NCI-H1436 treated with DMSO at 0.1 percent for 48 hours (cell line): ENCODE measurements at places on chromosomes 3 and 15.

DNA sequence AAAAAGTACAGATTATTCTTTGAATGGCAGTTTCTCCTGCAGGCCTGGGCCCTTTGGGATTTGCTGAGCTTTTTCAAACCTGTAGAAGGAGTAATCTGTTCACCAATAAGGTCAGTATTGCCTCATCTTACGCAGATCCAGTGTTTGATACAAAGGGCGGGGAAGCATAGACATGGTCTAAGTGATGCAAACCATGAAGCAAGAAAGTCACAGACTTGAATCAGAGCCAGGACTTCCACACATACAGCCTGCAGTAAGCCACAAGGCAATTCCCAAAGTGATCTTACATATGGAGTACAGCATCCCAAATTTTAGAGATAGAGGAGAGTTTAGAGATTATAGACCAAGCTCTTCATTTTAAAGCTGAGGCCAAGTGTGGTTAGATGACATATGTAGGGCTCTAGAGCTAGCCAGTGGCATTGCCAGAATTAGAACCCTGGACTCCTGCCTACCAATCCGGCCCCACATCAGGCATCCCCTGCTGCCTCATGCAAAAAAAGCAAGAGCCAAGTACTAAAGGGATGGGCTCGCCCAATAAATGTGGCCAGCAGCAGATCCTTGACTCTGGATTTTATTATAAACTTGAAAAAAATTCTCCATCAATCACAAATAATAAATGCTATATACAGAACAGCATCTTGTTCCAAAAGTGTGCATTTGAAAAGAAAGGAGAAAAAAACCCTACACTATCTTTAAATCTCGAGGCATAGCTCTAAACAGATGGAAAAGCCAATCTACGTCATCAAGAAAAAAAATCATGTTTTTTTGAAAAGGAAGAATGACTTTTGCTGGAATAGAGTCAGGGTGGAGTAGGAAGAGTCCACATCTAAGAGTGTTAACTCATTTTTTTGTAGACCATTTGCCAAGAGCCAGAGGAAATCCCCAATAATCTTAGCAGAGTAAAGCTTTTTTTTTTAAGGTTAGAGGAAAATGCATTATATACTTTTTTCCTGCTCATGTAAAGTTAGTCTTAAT, 24.0 kb downstream of the ABI3BP start:
- no peak for DNase-seq

DNA sequence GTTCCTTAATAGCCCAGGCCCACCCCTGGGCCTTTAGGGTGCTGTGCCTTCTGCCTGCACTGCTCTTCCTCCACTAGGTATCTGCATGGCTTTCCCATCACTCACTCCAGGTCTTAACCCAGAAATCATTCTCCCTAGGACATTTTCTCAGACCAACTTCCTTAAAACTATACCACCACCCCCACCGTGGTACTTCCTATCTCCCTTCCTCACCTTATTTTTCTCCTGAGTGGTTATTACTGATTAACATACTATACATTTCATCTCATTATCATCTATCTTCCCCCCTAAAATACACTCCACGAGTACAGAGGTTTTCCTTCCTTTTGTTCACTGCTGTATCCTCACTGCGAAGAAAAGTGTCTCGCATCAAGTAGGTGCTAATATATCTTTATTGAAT, 115.2 kb downstream of the ANO10 start:
- DNase-seq, result no peak

GRCh38 chr3:102714567-102714966, 279.8 kb downstream of the ZPLD1 start:
- DNase-seq, result no peak

- no peak for DNase-seq
These were observed 22.8 kb downstream of the HGD start for GRCh38 chr3:120659285-120659684.

- no peak for DNase-seq
These were observed 27.5 kb downstream of the CDCP1 start for GRCh38 chr3:45118615-45119071.

DNA sequence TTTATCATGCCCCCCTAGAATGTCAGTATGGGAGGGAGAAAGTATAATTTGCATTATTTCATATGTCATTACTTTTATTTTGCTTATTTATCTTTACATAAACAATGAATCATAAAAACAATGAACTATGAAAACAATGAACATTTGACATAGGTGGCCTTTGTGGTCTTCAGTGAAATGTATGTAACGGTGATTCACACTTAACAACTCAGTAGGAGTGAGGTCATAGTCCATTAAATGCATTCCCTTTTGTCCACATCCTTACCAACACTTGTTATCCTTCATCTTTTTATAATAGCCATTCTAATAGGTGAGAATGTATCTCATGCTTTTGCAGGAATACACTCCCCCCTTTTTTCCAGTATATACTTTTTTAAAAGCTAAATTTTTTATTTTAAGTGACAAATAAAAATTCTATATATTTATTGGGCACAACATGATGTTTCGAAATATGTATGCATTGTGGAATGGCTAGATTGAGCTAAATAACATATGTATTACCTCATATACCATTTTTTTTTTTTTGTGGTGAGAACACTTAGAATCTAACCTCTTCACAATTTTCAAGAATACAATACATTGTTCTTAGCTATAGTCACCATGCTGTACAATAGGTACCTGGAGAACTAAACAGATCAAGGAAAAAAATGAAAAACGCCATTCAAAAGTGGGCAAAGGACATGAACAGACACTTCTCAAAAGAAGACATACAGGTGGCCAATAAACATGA, 189.5 kb downstream of the WDR72 start:
- no peak for DNase-seq

GRCh38 chr15:36827824-36828223, 248.4 kb downstream of the CDIN1 start:
- no peak for DNase-seq

DNA sequence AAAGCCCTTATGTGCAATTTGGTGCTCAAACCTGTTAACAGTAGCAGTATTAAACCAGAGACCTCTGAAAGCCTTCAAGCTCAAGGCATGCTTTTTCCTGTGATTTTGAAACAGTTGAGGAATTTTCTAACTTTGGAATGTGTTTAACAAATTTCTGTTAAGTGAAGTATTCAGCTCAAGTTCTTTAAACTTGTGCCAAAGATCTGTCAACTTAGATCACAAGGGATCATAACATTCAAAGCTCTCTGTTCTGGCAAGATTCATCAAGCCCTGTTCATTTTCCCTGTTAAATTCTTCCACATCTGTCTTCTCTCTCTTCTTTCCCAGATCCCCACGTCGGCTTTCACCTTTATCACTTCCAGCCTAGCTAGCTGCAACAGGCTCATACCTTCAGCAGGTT, 28.8 kb upstream of the RYK start:
- no peak for DNase-seq

DNA sequence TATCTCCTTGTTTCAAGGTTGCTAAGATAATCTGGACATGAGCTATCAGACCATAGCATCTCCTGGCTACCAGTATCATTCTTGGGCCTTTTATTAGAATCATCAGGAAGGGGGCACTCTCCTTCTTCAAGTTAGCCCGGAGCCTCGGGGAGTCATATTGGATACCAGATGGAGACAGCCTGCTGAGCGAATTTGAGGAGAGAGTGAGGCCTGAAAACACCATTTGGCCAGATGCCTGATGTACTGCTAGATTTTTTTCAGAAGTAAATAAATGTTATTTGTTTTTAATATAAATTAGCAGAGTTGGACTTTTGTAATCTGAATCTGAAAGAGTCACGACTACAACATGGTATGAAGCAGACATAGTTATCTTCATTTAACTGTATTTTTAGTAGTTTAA, 848.6 kb downstream of the IGSF11 start:
- DNase-seq, result no peak

DNA sequence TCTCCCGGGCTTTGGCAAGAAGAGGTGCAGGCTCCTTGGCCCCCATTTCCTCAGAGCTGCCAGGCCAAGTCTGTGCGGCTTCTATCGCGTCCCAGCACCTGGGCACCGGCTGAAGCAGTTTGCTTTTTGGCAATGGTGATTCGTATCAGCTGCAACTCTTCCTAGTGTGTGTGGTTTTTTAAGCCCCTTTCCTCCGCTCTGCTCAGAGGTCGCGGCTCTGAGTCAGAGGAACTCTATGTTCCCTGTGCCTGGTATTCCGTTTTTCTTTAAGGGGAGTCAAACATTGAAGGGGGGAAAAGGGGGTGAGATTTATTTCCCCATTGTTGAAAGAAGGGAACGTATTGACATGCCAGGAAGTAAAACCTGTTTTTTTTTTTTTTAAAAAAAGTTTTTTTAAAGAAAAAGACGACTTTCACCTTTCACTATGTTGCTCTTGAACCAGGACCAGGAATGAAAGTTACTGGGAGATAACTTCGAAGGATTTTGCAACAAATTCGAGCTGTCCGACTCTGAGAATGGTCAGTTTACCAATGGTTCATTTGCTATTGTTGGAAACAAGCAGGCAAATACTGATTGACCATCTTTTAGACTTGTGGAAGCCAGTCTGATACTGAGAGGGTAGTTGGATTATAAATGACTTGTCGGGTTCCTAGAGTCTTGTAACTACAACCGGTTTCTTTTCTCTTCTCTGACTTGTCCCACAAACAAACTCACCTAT, 1.1 kb downstream of the ARMC8 start:
- no peak for DNase-seq

GRCh38 chr3:61685755-61686154, 124.4 kb downstream of the PTPRG start:
- DNase-seq, result peak; percentile 63

GRCh38 chr3:108102420-108103039, 11.7 kb upstream of the CD47 start:
- no peak for DNase-seq

DNA sequence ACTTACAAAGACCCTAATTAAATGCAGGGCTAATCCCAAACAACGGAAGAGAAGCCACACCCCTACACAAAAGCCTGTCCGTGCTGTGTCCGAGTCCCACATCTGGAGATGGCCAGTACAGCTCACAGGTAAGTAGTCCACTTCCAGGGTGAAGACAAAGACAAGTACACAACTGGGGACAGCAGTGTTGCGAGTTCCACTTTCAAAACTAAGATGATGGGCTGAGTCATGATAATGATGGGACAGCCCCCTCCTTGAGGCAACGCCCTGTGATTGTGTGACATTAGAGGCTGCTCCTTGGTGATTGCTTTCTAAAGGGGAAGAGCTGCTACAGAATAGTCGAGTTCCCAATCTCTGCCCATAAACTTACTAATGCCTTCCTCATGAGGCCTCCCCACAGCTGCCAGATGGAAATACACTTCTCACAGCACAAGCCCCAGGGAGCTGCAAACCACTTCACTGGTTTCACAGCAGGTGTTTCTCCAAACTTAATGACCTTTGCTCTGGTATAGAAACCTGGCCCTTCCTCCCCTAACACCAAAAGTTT, 27.6 kb downstream of the RFT1 start:
- no peak for DNase-seq

- DNase-seq, result no peak
These were observed 5.5 kb upstream of the PLXND1 start for GRCh38 chr3:129611812-129612533.

DNA sequence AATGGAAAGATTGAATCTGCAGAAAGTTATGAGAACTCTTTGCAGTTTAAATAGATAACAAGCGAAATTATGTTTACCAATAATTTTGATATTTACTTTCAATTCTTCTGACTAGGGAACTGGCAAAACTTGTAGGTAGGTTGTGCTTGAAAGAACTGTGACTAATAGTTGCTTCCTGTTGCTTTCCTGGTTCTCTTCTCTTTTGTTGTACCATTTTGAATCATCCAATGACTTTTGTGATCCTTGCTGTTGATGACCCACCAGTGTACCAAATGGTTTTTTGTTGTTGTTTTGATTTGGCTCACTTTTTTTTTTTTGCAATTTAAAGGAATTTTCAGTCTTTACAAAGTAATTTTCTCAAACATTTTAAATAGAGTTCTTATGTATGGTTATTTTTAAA, 64.9 kb upstream of the DCBLD2 start:
- DNase-seq, result no peak

- no peak for DNase-seq
These were observed 248.8 kb upstream of the CDIN1 start for GRCh38 chr15:36330598-36330997.

DNA sequence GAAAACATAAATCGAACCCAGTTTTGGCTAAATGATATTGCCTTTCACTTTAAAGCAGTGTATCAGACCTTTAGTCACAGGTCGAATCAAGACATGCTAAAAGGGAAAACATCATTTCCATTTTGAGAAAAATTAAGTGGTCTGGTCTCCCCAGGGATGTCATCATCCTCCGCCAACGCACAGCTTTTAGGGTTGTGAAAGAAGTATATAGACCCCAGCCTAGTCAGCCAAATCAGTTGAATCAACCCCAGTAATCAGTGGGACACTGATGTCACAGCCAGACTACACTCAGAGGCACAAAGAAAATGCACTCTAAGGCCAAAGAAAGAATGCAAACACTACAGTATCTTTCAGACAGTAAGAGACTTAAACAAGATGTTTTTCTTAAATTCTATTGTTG, 187.4 kb downstream of the ZIC4 start:
- DNase-seq, result no peak

GRCh38 chr3:149473357-149474249, 894 bp upstream of the TM4SF4 start:
- DNase-seq, result no peak

- no peak for DNase-seq
These were observed 200.7 kb upstream of the NSMCE3 start for GRCh38 chr15:29470311-29470710.

DNA sequence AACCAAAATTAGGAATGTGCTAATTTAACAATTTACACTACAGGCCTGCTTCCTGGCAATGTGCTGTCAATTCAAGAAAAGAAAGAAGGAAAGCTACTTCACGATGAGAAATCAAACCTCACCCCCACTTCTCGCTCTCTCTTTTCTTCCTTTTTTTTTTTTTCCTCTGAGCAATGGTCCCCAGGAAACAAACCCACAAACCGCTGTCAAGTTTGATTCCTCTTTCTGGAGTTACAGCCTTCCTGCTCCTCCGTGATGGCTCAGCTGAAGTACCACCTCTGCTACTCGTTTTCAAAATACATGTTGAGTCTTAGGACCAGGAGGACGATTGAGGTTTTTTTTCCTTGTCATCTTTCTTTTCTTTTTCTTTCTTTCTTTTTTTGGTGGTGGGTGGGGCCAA, 3.4 kb upstream of the TRIM71 start:
- no peak for DNase-seq

DNA sequence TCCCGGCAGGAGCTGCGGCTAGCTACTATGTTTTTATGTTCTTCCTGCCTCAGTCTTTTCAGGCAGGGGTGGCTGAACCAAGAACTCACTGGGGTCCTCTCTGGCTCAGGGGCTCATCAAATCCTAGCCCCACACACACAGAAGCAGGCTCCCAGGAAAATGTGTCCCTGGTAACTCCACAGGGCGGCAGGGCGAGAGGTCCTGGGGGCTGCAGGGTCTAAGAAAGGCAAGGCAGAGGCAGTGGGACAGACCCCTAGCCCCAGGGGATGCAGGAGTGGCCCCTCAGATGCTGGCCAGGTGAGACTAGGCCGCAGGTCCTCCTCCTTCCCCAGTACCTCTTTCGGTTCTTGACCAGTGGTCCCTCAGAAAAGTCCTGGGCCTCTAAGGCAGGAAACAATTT, 48.9 kb downstream of the PTH1R start:
- DNase-seq, result no peak
